ENCODE measurements at places on chromosomes 5 and 9.

DNA sequence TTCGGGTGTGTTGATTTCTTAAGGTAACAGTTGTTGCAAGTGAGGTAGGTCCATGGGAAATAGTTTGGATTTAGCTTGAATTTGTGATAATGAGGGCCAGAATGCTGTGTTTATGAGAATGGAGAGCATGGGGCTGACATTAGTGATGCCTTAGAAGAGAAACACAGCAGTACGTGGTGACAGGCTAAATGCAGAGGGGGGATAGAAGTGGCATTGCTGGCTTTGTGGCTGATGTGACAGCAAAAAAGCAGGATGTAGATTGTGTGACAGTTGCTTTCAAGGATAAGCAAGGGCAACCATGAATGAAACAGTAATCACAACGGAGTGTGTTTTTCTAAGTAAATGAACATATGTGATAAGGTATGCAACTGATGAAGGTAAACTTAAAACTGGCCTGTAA lies 103.4 kb upstream of the SGCD start:
- DNase-seq: no peak

GRCh38 chr5:177067503-177067902 lies 19.2 kb upstream of the FGFR4 start:
- no peak for DNase-seq

DNA sequence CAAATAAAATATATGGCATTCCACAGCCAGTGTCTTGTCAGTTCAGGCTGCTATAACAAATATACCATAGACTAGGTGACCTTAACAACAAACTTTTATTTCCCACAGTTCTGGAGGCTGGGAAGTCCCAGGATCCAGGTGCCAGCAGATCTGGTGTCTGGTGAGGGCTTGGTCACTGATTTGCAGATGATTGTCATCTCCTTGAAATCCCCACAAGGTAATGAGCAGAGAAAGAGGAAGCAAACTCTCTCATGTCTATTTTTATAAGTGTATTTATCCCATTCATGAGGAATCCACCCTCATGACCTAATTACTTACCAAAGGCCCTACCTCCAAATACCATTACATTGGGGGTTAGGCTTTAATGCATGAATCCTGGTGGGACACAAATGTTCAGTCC lies 663.2 kb downstream of the TLR4 start:
- no peak for DNase-seq

GRCh38 chr5:76660360-76660759 lies 37.2 kb upstream of the F2RL2 start:
- no peak for DNase-seq

- no peak for DNase-seq
These were observed 582.6 kb downstream of the NR2F1-AS1 start for GRCh38 chr5:92998456-92998855.

DNA sequence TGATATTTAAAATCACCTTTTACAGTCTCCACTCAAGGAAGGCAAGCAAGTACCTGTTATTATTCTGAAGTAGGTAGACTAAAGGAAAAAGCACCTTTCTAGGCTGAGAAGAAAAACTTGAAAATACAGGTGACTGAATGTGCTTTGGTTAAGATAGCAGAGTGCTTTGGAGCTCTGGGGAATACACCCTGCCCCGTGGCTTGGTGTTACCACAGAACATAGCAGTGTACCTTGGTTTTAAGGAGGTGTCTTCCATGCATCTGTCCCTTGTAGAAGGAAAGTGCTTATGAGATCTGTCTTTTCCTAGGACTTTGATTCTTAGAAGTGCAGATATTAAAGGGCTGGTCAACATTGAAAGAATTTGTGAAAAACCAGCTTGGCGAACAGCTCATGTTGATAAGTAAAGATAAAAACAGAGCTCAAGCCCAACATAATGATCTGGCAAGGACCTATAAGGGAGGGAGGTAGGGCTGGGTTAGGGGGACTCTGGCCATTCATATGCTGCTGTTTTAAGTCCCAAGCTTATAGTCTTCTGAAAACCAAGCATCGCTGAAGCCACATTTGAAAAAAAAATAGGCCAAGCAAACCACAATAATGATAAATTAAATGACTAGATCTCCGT lies 66.8 kb downstream of the ZNF608 start:
- DNase-seq: no peak

- no peak for DNase-seq
These were observed 273.3 kb upstream of the CCNH start for GRCh38 chr5:87686018-87686417.

DNA sequence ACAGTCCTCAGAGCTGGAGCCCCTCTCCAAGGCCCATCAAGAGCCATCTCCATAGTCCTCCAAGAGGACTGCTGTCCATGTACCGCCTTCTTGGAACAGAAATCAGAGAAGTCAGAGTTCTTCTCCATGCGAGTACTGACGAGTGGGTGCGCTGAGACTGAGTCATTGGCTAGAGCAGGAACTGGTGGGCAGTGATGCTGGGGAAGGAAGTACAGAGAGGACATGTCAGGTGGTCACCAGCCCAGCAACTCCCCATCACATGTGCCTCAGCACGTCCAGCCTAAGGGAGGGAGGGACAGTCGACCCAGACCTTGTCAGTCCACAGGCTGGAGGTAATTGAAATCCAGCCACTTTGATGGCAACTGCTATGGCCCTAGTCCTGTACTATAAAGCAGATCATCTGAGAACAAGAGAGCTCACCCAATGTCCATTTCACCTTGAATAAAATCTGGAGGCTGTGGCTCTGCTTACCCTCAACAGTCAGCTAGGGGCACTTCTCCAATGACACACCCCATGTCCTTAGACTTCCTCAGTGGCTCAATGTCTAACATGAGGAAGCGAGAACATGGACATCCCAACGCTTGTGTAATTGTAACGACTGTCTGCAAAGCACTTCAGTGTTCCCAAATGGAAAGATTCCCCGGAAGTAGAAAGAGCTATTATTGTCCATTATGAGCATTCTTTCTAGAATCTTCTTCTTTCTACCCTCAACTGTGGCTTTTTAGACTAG lies 15.0 kb upstream of the FBP1 start:
- no peak for DNase-seq

DNA sequence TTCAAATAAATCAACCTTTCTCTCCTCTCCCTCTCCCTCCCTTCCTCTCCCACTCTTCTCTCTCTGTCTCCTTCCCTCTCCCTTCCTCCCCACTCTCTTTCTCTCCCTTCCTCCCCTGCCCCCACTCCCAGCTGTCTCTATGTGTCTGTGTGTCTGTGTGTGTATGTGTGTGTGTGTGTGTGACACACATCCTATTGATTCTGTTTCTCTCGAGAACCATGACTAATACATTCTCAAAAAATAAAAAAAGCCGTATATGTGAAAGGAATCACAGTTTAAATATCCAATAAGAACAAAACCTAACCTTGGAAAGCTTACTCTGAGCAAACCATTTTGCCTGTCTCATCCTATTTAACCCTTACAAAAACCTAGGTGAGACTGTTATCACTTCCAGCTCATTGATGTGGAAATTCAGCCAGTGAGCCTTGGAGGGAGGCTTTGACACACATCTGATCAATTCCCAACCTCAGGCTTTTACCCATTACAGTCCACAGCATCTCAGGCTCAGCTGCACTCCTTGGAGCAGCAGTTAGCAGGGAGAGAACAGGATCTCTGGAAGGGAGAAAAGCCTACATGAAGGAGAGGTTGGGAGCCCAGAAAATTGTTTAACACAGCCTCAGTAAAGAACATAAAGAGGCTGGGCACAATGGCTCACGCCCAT lies 8.3 kb downstream of the HSD17B3 start:
- no peak for DNase-seq

DNA sequence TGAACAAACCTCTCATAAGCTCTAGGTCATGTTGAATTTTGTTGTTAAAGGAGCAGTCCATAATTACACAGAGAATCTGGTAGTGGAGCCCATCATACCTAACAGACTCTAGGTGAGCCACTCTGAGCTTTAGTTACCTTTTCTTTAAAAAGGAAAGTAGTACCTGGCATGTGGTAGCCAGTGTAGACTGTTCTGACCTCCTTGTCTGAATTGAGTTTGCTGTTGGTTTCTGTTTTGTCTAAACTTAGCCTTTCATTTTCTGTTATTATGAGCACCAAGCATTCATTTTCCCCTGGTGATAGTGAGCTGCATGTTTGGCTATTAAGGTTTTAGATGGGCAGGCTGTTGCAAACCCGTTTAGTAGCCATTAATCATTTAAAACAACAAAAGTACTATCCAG lies 112.2 kb downstream of the MAST4 start:
- DNase-seq: no peak

- no peak for DNase-seq
These were observed 185.8 kb downstream of the CDK5RAP2 start for GRCh38 chr9:120394058-120394669.

DNA sequence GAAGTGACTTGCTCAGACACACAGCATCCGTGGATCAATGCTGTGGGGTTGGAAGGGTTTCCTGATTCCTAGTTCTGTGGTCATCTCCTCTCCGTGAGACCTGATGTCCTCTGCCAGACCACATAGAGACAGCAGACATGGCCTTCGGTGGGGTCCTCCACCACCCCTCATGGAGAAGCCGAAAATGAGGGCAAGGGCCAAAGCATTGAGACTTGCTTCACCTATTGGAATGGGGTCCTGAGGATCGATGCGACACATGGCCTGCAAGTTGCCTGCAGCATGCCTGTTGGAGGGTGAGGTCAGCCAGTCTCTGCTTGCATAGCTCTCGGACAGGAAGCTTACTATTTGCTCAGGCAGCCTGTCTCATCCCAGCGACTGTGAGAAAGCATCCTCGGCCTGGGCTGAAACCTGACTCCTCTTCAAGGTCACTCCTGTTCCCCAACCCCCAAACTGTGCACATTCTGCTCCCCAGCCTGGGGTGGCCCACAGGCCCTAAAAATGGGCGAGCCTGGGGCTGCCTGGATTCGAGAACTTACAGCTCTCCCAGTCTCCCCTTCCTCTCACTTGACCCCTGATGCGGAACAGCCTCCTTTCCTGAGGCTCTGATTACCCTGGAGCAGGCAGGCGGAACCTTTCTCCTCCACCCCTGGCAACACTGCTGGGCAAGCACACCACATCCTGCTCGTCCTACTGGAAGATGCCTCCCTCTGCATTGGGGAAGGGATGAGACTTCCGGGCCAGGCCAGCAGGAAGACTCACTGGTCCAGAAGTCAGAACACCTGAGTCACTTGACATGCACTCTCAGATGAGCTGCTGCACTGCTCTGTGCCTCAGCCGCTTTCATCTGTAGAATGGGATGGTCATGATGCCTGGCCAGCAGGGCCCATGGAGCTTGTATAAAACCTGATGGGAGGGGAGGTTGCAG lies 186.9 kb downstream of the RGS3 start:
- no peak for DNase-seq

Measured in esophagus squamous epithelium (tissue), 5 donors.